ENCODE measurements at places on chromosomes 7 and 10.

GRCh38 chr7:128933180-128933891, 4.4 kb upstream of the IRF5 start:
- no peak for DNase-seq

GRCh38 chr10:121608469-121609190, 10.4 kb upstream of the FGFR2 start:
- DNase-seq = no peak

DNA sequence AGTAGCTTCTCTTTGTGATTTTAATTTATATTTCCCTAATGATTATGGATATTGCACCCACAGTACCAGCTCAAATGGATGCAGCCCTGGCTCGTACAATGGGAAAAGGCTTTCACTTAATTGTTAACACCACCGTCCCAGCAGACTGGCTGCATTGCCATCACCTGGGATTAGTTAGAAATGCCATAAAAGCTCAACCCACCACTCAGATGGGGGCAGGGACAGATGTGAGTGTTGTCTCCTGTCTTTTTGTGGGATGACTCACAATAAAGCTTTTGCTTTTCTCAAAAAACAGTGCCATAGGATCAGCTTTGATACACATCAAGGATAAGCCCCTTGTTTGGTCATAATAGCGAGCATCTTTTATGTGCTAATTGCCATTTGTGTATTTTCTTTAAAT, 729.1 kb downstream of the TNS3 start:
- DNase-seq = no peak

DNA sequence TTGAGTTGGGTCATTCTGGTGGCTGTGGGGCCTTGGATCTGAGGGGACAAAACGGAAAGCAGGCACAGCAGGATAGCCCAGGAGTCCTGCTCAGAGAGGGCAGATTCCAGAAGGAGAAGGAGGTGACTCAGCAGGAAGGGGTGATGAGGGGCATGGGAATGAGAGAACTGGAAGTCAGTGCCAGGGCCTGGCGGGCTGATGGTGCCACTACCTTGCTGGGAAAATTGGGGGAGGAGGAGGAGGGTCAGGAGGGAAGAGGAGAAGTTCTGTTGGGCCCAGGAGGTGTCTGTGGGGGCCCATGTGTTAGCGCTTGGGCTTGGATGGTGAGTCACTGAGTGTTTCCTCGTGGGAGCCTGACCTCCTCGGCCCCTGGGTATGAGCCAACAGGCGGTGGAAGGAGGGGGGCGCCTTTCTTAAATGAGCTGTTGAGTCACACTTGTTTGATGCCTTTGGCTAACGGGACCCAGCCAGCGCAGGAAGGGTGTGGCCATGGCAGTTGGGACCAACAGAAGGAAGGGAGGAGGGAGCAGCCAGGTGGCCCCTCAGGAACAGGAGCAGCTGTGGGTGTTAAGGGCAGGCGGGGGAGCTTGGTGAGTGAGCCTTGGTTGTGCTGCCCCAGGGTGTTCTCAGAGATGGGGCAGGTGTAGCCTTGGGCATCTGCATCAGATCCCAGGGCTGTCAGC, 130.0 kb upstream of the BTBD16 start:
- DNase-seq = no peak

GRCh38 chr7:35536396-35536826, 158.5 kb downstream of the HERPUD2 start:
- no peak for DNase-seq

DNA sequence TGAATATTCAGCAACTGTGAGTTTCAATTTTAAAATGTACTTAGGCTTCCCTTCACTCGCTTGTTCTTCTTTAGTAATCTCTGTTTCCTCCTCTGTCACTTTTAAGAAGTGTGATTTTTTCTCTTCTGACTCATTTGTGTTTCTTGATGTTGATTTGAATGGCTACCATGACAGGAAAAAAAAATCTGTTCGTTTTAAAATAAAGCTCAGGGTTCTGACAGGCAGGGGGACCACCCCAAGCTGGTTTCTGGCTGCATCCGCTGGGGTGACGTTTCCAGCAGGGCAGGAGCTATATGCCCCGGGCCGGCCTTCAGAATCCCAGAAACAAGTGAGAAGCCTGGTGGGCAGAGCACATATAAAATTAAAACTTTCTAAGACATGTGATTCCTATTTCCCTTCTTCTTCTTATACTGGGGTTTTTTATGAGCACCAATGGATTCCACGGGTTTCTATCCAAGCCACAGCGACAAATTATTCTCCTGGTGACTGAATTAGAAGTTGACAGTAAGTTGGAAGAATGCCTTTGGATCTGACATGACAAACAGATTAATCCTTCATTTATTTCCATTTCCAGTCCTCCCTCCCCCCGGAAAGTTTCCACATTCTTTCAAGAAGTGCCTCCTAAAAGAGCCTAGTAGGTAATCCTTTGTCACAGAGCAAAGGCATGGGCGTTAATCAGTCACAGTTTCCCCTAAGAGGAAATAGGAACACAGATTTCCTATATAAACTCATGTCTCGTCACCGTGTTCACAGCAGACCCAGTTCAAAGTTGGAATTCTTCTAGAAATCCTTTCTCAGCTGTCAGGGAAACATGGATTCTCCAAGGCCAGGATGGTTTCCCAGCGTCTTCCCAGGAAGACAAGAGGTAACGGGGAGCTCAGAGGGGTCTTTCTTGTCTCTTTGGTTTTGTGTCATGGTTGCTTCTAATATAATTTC, 79.9 kb downstream of the PTPRE start:
- DNase-seq = no peak

- DNase-seq = no peak
These were observed 3.4 kb downstream of the CRPPA start for GRCh38 chr7:16417906-16418305.

DNA sequence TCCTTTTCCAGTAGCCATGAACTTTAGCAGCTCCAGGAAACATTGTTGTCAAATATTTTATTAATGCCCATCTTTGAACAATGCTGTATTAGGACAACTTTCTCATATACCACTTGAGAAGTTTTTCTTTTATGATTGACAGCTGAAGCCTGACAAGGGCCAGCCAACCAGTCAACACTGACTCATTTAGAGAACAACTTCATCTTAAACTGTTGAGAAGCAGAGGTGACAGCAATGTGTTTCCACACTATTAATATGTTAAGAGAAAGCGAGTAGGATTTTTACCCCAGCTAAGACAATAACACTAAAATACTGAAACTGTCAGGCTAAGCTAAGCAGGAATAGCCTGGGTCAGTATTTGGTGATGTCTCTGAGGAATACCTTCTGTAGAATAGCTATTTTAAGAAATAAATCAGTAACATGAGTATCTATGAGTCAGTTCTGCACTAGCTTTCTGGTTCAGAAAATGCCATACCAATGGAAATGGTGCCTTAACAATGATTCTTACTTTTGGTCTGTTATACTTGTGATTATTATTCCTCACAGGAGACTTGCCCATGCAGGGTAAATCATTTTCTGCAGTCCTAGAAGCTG, 168.8 kb upstream of the POT1 start:
- no peak for DNase-seq

GRCh38 chr7:92205987-92206386, 27.0 kb upstream of the LRRD1 start:
- no peak for DNase-seq

- DNase-seq = no peak
These were observed 13.2 kb downstream of the GATAD1 start for GRCh38 chr7:92460510-92460909.

- DNase-seq = no peak
These were observed 8.7 kb upstream of the VWDE start for GRCh38 chr7:12412407-12412806.

- no peak for DNase-seq
These were observed 81.0 kb upstream of the GNA12 start for GRCh38 chr7:2924866-2925840.

- DNase-seq = no peak
These were observed 1013.1 kb downstream of the KCNMA1 start for GRCh38 chr10:76624470-76624869.

DNA sequence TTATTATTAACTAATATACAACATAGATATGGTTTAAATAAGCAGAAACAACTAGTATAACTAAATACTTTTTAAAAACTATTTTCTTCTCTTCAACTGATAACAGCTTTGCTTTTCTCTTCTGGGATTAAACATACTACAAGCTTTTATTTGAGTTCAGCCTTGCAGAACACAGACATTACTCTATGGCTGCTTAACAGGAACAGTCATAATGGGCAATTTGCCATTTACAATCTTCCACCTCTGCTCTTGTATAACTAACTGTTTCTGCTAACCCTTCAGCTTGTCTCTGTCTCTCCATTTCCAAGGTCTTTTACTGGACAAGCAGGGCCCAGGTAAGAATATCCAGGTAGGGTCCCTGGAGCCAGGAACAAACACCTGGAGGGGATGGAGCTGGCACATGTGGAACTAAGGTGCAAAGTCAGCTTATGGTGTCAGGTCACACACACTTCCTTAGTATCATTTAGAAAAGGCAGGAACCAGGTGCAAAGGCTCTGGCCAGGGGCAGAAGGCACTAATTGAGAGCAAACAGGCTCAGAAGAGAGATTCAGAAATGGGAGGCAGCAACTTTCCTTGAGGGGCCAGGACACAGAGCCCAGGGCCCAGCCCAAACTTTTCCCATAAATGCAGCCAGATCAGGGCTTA, 93.1 kb downstream of the STRA8 start:
- no peak for DNase-seq

DNA sequence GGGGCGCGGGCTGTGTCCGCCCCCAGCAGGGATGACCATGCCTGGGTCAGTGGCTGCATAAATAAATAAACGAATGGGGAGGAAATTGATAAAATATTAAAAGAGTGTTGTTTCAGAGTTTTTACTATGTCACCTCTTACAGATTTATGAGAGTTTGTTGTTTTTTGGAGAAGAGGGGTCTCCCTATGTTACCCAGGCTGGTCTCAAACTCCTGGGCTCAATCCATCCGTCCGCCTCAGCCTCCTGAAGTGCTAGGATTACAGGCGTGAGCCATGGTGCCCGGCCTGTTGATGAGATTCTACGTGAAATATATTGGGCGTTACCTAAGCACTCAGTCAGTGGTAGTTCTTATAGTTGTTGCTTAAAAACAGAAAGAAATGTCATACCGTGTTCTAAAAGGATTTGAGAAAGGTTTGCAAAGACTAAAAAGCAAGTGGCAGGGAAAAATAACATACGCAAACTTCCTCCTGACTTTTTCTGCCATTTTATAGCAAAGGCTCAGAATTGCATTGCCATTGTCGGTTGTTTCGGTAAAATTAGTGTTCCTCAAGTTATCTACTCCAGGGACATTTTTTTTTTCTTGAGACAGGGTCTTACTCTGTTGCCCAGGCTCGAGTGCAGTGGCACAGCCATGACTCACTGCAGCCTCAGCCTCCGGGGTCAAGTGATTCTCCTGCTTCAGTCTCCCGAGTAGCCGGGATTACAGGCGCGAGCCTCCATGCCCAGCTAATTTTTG, 39.5 kb upstream of the FOXK1 start:
- DNase-seq = no peak

DNA sequence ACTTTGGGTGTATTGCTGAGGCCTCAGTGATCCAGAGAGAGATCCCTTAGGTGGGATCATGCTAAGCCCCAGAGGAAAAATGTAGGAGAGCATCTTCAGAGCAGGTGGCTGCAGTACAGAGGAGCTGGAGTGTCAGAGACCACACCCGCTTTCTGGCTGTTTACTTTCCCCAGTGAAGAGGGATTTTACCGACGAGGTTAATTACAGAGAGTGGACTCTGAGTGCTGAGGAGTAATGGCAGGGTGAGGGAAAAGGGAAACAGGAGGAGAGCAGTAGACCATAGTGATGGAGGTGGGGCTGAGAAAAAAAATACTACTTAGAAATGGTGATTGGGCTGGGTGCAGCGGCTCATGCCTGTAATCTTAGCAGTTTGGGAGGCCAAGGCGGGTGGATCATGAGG, 43.3 kb upstream of the HBP1 start:
- no peak for DNase-seq

- no peak for DNase-seq
These were observed 342.2 kb upstream of the MEOX2 start for GRCh38 chr7:16028636-16029035.

DNA sequence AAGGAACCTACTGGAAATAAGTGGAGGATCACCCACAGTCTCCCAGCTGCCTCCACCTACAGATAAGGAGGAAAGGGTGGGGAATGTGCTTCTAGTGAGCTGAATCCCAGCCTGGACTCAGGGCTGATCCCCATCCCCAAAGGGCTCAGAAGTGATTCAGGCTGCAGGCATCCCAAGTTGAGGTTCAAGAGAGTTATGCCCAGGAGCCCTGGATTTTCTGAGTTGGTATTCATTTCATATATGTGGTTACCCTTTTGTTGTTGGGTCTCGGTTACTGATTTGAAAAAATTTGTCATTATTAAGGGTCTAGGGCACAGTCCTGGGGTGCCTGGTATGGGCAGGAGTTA, 30.0 kb upstream of the SRGN start:
- no peak for DNase-seq

DNA sequence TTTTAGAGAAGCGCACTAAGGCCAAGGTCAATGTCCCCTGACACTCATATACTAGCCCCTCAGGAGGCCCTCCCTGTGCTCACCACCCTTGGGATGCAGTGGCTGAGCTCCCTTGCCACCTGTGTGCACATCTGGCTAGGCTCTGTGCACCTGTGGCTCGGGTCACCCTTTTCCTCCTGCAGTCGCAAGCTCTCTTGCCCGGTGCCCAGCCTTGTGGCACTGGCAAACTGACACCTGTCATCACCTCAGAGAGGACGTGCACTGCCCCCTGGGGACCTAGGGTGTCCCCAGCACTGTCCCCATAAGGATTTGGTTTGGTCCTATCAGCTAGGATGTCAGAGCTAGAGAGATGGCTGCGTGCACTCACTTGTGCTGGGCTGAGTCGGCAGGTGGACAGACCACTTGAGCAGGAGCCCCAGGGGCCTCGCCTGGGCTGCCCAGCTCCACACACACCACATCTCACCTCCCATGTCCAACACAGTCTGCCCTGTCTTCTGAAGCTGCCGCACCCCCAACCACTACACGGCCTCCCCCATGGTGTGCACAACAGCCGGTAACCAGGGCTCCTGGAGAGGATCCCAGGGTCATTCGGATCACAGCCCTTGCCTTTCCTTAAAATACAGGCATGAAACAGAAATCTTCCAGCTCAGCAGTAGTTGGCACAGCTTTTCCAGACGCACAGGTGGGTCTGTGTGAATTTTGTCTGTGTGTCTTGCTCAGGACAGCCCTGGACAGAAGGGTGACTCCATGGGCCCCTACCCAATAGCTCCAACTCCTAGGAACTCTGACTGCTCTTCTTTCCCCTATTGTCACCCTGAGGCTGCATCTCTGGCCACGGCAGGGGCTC, 111.0 kb downstream of the GRID1 start:
- DNase-seq = no peak

DNA sequence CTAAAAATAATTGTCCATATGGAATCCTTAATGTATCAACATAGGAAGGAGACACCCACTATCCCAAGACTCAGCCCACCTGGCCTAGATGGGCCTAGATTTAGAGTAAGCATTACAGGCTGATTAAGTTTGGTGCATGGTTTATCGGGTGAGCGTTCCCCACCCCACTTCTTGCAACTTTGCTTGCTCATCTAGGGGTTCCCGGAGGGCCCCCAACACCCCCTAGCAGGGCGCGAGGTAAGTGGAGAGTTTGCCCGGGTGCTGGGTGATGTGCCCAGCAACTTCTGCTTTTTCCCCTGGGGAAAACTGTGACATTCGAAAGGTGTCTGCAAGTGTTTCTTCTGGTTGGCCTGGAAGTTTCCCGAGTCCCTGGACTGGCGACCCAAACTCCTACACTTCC, 31.7 kb downstream of the SKIDA1 start:
- DNase-seq = no peak
